ENCODE measurements at places on chromosomes 7 and 10. TPM values are rescaled to one million over a fixed set of nuclear protein-coding genes. Genes with fewer than 3 reads are reported as not detected.

The CD36 gene
- total RNA-seq: 2.6 TPM

The ZNF736 gene
- total RNA-seq: 18.6 TPM

The OPN4 gene
- total RNA-seq: not detected

The CALCR gene
- not detected for total RNA-seq
